ENCODE measurements at places on chromosomes 1 and 21. TPM values are rescaled to one million over a fixed set of nuclear protein-coding genes. Genes with fewer than 3 reads are reported as not detected.

Gene SFN
- total RNA-seq = 39.2 TPM

Gene SLC25A34
- total RNA-seq = 1.1 TPM

Gene MAEL
- 0.32 TPM for total RNA-seq

Gene PCP4
- 33.9 TPM for total RNA-seq

Gene LDLRAD2
- total RNA-seq = 1.6 TPM

Gene MX1
- 29.1 TPM for total RNA-seq
